ENCODE measurements at places on chromosomes 11 and 22.

- no peak for DNase-seq
Observed at GRCh38 chr22:43088627-43088983, 586 bp downstream of the TTLL1 start.

- no peak for DNase-seq
Observed at GRCh38 chr22:37765498-37765897, 42.2 kb upstream of the GCAT start.

DNA sequence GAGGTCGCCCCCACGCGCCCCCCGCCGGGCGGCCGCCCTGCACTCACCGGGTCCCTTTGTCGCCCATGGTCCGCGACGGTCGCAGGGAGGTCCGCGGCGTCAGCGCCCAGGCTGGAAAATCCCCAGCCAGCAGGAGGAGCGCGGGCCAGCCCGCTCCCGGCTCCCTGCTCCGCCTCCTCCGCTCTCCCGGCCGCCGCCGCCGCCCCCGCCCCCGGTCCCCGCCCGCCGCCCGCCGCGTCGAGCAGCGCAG, at the start of gene ARRB1:
ARRB1 (minus strand) TSS at position 121 of the 250 bp plus-strand sequence; CDS start at position 67, 54 bp downstream.
- no peak for DNase-seq

DNA sequence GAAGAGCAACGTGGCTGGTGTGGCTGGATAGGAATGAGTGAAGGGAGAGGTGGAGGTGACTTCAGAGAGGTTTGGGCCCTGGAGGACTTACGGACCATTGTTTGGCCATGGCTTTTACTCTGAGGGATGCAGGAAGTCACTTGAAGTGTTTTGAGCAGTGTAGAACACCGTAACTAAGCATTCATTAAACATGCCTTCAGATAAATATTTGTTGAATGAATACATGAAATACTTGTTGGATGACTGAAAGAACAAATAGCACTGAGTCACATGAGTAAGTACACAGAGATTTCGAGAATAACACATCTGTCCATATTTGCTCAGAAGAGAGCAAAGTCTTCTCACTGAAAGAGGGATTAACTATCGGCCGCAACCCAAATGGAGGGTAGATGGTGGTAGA, 182.7 kb upstream of the SNX19 start:
- no peak for DNase-seq

GRCh38 chr11:10478066-10478465, 23.0 kb downstream of the AMPD3 start:
- DNase-seq, result no peak

DNA sequence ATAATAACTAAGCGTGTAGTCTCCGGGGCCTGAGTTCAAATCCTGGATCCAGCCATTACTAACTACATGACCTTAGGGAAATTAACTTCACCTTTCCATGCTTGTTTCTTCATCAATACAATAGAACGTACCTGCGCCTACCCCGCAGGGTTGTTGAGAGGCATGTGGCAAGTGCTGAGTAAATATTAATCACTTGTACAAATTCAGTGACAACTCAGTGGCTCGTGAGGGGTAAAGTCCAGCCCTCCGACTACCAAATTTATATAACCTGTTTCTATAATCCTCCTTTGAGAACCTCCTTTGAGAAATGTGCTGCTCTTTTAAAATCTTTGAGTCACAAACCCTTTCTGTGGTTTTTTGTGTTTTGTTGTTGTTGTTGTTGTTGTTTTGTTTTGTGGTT, 49.8 kb downstream of the FEZ1 start:
- no peak for DNase-seq

DNA sequence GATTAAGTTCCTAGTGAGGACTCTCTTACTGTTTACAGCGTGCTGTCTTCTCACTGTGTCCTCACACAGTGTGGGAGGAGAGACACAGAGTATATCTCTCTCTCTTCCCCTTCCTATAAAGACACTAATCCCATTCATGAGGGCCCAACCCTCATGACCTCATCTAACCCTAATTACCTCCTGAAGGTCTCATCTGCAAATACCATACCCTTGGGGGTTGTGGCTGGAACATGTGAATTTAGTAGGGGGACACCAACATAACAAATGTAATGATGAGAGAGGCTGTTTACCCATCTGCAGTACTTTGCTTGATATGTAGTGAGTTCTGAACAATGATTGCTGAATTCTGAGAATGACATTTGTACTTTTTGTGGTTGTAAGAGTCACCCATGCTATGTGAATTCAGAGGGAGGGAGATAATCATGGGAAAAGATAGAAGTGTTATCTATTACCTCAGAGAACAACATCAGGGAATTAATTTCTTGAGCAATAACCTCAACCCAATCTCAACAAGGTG, 4.9 kb upstream of the OR52W1 start:
- DNase-seq, result no peak

All from CD8-positive, alpha-beta T cell (primary cell).